Mesothelial cell of epicardium (in vitro differentiated cells): ENCODE measurements at places on chromosomes 5 and 9. TPM values are rescaled to one million over a fixed set of nuclear protein-coding genes. Genes with fewer than 3 reads are reported as not detected.

DNA sequence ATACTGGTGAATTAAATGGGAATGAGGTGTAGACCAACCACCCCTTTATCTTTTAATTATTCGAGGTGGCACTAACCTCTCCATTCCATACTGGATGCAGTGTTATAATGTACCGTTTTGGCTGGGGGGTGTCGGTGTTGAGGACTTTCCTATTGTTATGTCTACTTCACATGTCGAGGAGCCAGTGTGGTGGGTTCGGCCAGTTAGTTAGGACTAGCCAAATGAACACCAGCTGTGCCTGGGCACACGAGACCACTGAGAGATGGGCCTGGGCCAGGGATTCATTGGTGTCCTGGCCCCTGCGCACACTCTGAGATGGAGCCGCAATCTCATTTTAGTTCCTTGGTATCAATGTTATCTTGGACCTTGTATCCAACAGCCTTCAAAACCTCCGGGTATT, 186.2 kb downstream of the CACNA1B start:
- no peak for DNase-seq
- H3K27ac ChIP-seq: no peak overlapping the region
- H3K36me3 ChIP-seq: no peaks in the 10 kb centered on the region

- peaks cover 3% of the 10 kb centered on the region for H3K36me3 ChIP-seq
- H3K4me1 ChIP-seq: peaks cover 35% of the 10 kb centered on the region
- peak overlapping the region; percentile 97 for H3K27ac ChIP-seq
Observed at GRCh38 chr9:110255463-110256379, 586 bp downstream of the TXN start.

GRCh38 chr5:173581408-173582215, 34.8 kb downstream of the BOD1 start:
- peak; percentile 40 for DNase-seq
- no peaks in the 10 kb centered on the region for H3K27me3 ChIP-seq
- no peak overlapping the region for H3K4me3 ChIP-seq
- peaks cover 11% of the 10 kb centered on the region for H3K36me3 ChIP-seq
- peaks cover 13% of the 10 kb centered on the region for H3K4me1 ChIP-seq

DNA sequence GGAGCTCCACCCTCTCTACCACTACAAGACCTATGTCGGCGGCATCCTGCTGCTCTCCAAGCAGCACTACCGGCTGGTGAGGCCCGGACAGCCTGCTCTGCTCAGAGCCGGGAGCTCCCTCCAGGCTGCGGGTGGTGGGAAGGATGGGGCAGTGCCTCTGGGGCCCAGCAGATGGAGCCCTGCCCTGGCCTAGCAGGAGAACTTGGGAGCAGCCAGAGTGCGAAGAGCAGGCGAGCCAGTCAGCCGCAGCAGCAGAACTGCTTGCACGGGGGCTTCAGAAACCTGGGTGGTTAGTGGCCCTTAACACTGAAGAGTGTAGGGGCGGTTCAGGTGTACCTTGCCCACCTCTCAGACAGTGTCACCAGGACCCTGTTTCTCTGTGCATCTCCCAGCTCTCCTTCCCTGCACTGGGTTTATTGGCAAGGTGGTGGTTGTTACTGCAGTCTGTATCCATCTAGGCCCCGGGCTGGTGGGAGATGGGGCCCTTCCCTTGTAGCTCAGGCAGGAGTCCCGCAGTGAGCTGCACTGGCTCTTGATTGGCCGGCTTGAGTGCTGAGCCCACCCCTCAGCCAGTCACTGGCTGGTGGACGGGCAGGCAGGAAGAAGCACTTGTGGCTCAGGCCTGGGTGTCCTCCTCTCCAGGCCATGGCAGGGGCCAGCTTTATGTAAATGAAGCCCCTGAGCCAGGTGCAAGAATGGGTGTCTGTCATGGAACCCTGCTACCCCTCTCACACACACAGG, 7.7 kb downstream of the B4GALT7 start:
- peak; percentile 62 for DNase-seq
- no peak overlapping the region for H3K4me3 ChIP-seq
- H3K27me3 ChIP-seq: no peaks in the 10 kb centered on the region
- H3K36me3 ChIP-seq: no peaks in the 10 kb centered on the region
- peak overlapping the region; percentile 50 for H3K27ac ChIP-seq

KLF4 gene
- 14.7 to 18.0 TPM (median 17.0 TPM) in 3 replicates for total RNA-seq

SAXO1 gene
- total RNA-seq: 0.13 to 0.43 TPM (median 0.38 TPM) in 3 replicates

RNF130 gene
- 44.9 to 46.8 TPM (median 44.9 TPM) in 3 replicates for total RNA-seq
